ENCODE measurements at places on chromosomes 1 and 21.

GRCh38 chr1:74713849-74714248 lies 19.0 kb downstream of the CRYZ start:
- DNase-seq = no peak

GRCh38 chr1:202788800-202789199 lies 19.4 kb downstream of the KDM5B start:
- DNase-seq = no peak

DNA sequence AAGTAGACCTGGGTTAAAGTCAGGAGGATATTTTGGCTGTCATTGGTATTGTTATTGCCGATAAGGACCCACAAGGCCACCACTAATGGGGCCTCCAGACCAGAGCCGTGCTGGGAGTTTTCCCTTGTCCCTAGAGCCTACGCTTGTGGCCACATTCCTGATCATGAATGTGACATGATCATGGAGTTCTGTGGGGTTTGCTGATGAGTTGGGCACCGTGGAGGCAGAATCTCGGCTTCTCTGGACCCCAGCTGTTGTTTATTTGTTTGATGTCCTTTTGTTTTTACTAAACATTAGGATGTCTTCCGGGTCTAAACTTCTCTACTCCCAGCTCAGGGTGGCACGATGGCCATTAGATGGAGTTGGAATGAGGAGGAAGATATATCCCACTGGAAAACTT lies 74.9 kb upstream of the TMPRSS2 start:
- DNase-seq = no peak

DNA sequence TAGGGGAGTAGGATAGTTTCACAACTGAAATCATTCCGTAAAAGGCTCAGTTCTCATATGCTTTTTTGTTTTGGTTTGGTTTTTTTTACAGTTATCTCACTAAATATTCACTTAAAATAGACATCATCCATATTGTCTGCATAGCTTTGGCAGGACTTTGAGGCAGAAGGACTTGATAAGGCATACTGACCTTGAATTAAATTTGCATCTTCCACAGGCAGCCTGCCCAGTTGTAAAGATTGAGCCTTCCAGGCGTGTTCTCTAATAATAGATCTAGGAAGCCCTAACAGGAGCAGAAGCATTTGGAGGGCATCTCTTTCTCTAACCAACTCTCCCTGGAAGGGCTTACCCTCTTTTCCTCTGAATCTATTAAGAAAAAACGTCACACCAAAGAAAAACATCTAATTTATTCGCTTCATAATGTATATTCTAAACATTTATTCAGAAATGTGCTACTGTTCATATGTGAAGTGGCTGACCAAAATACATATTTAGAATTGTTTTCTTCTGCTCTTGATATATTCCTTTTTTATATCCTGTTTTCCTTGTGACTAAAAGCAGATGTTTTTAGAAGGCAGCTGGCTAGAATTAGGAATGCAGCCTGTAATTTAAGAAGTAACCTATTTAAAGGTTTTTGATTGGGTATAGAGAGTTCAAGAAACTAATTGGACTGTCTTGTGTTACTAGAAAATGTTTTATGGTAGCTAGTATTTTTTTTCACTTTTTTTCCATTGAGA lies 20.2 kb downstream of the DESI2 start:
- no peak for DNase-seq
